ENCODE measurements at places on chromosomes 12 and 14.

- DNase-seq, result no peak
These were observed 17.6 kb upstream of the AMIGO2 start for GRCh38 chr12:47097276-47097896.

- no peak for DNase-seq
These were observed 24.8 kb upstream of the STRN3 start for GRCh38 chr14:31051023-31051422.

- DNase-seq, result no peak
These were observed 94.8 kb downstream of the PHLDA1 start for GRCh38 chr12:75936515-75937440.

DNA sequence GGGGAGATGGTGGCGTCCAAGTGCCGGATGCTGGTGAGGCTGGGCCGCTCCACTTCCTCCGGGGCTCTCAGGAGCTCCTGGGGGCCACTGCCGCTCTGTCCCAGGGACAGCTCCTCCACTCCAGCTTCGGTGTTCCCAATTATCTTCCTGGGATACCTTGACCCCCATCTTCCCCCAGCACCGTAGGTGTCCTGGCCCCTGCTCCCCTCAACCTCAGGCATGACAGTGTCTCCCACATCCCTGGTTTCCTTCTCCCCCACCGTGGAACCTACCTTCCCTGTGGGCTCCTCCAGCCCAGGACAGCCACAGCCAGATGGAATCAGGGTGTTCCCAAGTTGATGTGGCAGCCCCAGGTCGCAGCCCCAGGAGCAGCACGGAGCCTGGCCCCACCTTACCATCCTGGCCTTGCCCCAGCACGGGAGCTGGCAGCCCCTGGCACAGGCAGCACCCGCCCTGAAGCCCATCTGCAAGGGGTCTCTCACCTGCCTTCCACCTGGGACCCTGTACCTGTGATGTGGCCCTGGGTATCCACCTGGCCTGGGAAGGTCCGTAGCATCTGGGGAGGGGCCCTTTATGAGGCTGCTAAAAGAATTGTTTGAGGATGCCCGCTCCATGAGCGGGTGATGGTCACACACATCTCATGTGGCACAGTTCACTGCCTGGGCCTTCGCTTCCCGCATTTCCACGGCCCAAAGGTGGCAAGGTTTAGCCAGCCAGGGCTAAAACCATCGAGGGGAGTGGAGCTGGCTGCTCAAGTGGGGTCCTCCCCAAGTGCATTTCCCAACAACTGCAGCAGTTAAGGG lies 4.1 kb downstream of the TMEM121 start:
- DNase-seq, result no peak

- no peak for DNase-seq
These were observed 129.1 kb downstream of the PLXNC1 start for GRCh38 chr12:94277426-94278000.

GRCh38 chr14:28589792-28590191 lies 176.8 kb upstream of the FOXG1 start:
- DNase-seq, result no peak

GRCh38 chr12:28057856-28058615 lies 85.5 kb upstream of the PTHLH start:
- no peak for DNase-seq

- no peak for DNase-seq
These were observed 1.8 kb downstream of the PXN start for GRCh38 chr12:120263748-120264085.

GRCh38 chr14:65160091-65160490 lies 57.8 kb upstream of the MAX start:
- no peak for DNase-seq

GRCh38 chr14:59482541-59483331 lies 1.5 kb downstream of the L3HYPDH start:
- no peak for DNase-seq

- DNase-seq, result no peak
These were observed 21.8 kb upstream of the EIF2B2 start for GRCh38 chr14:74980731-74981461.

DNA sequence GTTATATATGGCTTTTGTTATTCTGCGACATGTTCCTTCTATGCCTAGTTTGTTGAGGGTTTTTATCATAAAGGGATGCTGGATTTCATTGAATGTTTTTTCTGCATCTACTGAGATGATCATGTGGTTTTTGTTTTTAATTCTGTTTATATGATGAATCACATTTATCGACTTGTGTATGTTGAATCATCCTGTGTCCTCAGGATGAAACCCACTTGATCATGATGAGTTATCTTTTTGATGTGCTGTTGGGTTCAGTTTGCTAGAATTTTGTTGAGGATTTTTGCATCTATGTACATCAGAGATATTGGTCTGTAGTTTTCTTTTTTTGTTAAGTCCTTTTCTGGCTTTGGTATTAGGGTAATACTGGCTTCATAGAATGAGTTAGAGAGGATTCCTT lies 291.2 kb downstream of the AKAP6 start:
- no peak for DNase-seq

- DNase-seq, result no peak
These were observed 133.6 kb downstream of the ZFP36L1 start for GRCh38 chr14:68658943-68659931.
